ENCODE measurements at places on chromosomes 6 and 20.

- DNase-seq, result no peak
These were observed 24.9 kb upstream of the VEGFA start for GRCh38 chr6:43744931-43745727.

DNA sequence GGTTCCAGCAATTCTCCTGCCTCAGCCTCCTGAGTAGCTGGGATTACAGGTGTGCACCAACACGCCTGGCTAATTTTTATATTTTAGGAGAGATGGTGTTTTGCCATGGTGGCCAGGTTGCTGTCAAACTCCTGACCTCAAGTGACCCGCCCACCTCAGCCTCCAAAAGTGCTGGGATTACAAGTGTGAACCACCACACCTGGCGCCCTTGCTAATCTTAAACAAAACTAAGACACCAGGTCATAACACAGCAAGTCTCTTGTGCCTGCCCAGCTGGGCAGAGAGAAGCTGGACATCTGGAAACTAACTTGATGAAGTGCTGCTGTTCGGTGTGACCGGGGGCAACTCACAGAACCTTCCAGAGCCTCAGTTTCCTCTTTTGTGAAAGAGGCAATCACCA is 68.0 kb downstream of the PPP1R3G start:
- no peak for DNase-seq

- no peak for DNase-seq
These were observed 342.7 kb downstream of the PRL start for GRCh38 chr6:21953831-21954801.

GRCh38 chr6:103177791-103178190 is 1681.9 kb downstream of the HACE1 start:
- no peak for DNase-seq

DNA sequence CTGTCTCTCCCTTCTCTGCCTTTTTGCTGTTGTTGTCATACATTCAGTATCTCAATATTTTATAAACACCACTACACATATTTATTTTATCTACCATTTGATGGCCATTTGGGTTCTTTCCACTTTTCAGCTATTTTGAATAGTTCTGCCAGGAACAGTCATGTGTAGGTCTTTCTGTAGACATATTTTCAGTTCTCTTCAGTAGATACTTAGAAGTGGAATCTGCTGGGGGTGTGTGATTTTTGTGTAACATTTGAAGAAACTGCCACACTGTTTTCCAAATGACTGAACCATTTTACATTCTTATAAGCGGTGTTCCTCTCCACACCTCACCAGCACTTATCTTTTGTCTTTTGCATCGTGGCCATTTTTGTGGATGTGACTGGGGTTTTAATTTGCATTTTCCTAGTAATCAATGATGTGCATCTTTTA is 197.7 kb downstream of the ARID1B start:
- no peak for DNase-seq

DNA sequence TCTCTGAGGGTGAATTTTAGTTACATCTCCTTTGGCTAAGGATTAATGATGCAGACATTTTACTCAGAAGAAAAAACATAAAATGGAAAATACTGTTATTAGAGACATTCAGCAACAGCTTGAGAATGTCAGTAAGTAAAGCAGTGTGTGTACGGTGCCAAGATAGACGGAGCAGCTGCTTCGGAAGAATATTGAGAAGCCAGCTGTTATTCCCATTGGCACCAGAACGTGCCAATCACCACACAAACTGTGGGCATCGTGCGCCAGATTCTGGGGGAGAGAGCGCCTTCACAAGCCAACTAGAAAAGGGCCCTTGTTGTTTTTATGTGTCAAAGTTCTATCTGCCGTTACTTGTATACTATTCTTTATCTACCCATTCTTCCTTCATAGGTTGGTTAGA is 163.4 kb downstream of the MTFR2 start:
- no peak for DNase-seq

- DNase-seq, result no peak
These were observed 22.6 kb downstream of the PSMB9 start for GRCh38 chr6:32876603-32877002.

DNA sequence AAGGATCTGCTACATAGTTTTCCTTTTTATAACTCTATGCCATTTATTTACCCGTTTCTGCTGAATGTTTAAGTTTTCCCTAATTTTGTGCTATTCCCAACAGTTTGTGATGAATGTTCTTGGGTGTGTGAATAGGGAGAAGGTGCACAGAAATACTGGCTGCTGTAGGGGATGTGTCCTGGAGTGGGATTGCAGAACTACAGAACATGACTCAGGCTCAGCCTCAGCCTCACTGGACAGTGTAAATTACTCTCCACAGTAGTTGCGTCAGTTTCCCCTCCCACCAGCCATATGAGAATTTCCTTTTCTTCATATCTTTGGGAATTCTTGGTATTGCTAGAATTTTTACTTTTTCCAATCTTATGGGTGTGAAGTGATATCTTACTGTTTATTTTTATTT is 57.0 kb downstream of the SLX4IP start:
- DNase-seq, result no peak

DNA sequence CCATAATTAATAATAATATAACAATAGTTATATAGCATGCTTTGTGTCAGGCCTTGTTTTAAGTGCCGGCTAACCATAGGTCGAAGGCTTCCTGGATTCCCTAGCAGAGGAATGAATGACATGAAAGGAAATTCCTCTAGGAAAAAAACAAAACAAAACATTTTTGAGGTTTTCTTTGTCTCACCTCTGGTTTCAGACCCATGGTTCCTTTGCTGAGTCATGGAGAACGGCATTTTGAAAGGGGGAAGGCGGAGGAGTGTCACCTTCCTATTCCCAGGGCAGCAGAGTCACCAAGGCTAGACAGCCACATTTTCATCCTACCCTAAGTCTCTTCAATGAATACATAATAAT is 25.3 kb upstream of the CCND3 start:
- no peak for DNase-seq

DNA sequence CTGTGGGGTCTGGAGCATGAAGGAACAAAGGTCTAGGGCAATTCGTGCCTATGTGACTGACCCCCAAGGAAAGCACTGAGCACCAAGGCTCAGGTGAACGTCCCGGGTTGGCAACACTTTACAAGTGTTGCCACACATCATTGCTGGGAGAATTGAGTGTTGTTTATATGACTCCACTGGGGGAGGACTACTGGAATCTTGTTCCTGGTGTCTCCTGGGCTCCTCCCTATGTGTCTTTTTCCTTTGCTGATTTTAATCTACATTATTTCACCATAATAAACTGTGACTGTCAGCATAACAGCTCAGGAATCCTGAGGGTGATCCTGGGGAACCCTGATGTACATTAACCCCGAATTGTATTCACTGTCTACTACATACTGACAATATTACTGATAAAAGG is 207.7 kb upstream of the BMP2 start:
- DNase-seq, result no peak

GRCh38 chr20:3818155-3819151 is 1.9 kb upstream of the AP5S1 start:
- DNase-seq, result no peak

- no peak for DNase-seq
These were observed 1.2 kb downstream of the DCBLD1 start for GRCh38 chr6:117483645-117484016.

DNA sequence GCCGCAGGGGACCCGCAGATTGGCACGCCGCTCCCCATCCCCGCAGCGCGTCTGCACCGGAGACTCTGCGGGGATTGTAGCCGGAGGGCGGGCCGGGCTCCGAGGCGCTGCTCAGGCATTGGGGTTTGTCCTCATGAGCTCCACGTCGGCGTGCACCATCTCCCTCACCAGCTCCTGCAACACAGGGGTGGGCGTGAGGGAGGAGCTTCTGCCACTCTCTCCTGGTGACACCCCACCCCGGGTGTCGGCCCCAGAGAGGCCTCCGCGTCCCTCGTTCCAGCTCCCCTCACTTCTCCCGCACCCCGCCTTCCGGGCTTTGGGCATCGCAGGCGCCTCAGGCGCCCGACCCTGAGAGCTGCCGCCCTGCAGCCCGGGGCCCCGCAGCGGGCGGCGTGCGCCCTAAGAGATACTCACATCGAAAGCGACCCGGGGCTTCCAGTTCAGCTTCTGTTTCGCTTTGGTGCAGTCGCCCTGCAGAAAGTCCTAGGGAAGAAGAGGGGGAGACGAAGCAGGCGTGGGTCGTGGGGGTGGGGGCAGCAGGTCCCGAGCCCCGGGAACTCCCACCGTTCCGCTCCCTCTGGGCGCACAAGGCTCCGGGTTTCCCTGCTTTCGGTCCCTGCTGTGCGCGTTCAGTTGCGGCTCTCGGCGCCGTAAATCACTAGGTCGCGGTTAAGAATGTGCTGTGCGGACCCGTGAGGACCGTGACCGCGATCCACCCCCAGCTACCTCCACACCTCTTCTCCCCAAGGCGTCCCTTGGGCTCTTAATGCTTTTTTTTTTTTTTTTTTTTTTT is 14.5 kb downstream of the FOXC1 start:
- DNase-seq, result no peak

DNA sequence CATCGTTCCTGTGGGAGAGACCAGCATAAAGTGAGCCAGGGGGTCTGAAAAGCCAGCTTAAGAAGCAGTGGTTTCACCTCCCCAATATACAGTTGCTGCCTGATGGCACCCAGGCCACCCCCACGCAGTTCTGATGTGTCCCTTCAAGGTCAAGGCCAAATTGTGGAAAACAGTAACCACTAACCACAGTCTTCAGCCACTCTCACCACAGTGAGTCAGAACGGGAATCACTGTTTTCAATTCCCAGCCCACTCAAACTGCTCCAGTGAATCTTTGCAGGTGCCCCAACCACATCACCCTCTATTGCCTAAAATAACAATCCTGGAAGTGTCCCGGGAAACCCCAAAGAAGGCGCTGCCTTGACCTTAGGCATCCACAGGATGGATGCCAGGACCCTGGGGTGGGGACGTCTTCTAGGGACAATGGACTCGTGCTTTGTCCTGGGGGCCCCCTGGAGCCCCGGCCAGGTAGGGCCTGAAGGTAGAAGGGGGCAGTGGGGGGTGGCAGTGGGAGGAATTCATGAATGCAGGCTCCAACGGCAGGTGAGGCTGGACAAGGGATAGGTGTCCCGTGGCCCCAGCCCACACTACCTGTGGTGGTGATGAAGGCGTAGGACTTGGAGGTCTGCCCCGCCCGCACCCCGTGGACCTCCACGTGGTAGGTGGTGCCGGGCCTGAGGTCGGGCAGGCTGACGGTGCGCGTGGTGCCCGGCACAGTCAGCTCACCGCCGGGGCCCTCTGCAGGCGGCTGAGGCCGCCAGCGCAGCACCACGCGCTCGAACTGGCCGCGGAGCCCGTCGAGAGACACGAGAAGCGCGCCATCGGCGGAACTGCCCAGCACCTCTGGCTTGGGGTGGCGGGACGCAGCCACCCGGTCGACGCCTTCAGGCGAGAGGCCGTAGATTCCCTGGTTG is 22.2 kb downstream of the TNXB start:
- DNase-seq, result no peak

- no peak for DNase-seq
These were observed 128.0 kb downstream of the INSM1 start for GRCh38 chr20:20495729-20496503.

DNA sequence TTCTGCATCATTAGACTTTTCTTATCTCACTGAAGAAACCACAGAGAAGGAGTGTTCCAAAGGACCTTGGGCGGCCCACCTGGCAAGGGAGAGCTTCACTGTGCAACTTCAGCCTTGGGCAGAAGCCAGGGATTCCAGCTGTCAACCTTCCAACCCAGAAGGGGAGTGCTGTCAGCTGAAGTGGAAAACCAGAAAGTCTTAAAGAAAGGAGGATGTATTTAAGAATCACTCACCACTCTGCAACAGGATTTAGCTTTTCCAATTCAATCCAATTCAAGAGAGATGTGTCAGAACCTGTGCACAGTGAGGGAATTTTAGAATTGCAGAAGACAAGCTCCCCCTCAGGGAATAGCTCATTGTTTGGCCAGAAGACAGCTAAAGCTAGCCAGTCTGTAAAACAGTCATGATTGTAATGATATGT is 553.7 kb downstream of the CD83 start:
- no peak for DNase-seq

- no peak for DNase-seq
These were observed 11.8 kb downstream of the ETV7 start for GRCh38 chr6:36375644-36376155.

DNA sequence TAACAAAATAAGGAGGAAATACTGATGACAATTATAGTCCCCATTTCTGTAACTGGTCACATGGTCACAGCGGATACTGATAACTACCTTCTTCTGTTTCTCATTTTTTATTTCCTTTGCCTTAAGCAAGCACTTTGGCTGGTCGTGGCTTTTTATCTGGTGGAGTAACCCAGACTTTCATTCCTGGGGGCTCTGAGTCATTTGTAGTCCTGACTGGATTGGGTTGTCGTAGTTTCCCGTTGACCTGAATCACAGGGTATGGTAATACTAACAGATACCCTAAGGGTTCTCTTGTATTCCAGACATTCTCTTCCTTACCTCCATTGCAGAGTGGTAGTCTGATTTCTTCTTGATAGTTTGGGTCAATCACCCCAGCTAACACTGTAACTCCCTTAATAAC is 500.3 kb upstream of the ADGRB3 start:
- DNase-seq, result no peak

GRCh38 chr6:4289770-4290320 is 154.5 kb upstream of the ECI2 start:
- DNase-seq, result no peak

DNA sequence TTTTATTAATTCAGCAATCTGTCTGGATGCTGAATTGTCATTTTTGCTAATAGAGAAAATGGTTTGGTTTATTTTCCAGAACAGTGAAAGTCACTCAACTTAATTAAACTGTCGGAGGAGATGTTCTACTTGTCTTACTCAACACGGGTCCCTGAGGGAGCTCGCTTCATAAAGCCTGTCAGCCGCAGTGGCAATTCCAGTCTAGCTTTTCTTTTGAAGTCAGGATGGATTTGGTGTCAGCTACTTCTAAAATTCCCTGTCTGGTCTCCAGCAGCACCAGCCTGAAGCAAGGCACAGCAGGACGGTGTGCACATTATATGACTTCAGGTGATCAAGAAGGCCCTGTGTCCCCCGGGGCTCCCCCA is 261.5 kb downstream of the SLC24A3 start:
- no peak for DNase-seq

DNA sequence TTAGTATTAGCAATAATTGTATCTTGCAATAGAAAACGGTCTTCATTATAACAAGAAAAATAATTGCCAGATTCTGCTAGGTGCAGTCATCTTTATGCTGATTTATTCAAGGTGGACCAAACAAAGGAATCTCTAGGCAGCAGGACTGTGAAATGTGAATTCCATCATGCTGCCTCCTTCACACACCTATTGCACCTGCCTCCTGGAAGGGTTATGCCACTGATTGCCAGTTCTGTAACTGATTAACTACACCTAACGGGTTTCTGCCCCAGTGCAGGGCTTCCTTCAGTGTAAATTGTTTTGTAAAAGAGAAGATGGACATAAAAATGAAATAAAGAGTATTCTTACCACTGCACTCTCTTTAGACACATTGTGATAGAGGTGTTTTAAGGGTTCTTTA is 96.1 kb downstream of the FOXO3 start:
- DNase-seq, result no peak

- no peak for DNase-seq
These were observed 490.0 kb downstream of the GRIK2 start for GRCh38 chr6:101883505-101883904.

DNA sequence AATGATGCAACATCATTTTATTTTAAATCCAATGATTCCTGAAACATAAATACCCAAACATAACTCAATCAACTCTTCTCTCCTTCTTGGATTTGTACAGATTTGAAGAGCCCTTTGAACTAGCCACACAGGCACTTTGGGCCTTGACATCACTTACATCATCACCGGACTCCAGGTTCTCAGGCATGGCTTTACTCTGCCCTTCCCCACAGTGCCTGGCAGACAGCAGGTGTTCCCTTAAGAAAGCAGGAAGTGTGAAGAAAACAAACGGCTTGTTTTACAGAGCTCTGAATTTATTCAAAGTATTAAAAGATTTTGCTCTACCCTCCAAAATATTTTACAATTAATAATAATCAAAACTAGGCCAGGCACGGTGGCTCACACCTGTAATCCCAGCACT is 54.8 kb upstream of the GCM1 start:
- no peak for DNase-seq
